ENCODE measurements at places on chromosomes 1 and 21. TPM values are rescaled to one million over a fixed set of nuclear protein-coding genes. Genes with fewer than 3 reads are reported as not detected.

The FCRL1 gene
- 0.19 TPM for polyA plus RNA-seq

The RAB4A gene
- 33.7 TPM for polyA plus RNA-seq

The C8B gene
- polyA plus RNA-seq: not detected

The UBE2U gene
- not detected for polyA plus RNA-seq

The TSACC gene
- polyA plus RNA-seq: 1.6 TPM

The F5 gene
- 0.13 TPM for polyA plus RNA-seq

The PAPPA2 gene
- not detected for polyA plus RNA-seq

The LCE2A gene
- polyA plus RNA-seq: not detected

The ARHGEF16 gene
- not detected for polyA plus RNA-seq

The PCBP3 gene
- 0.09 TPM for polyA plus RNA-seq

The KRTAP21-2 gene
- polyA plus RNA-seq: not detected

The NPPA gene
- 0.31 TPM for polyA plus RNA-seq

The EXO1 gene
- 43.0 TPM for polyA plus RNA-seq

The DMBX1 gene
- not detected for polyA plus RNA-seq

The NEK7 gene
- 3.6 TPM for polyA plus RNA-seq

The SLC44A3 gene
- not detected for polyA plus RNA-seq

The MYBPH gene
- polyA plus RNA-seq: 0.14 TPM

The TMPRSS3 gene
- 0.59 TPM for polyA plus RNA-seq

The RGS18 gene
- polyA plus RNA-seq: not detected

The ASCL5 gene
- polyA plus RNA-seq: not detected

The DPH5 gene
- 59.5 TPM for polyA plus RNA-seq

The KRTAP10-10 gene
- polyA plus RNA-seq: not detected

The TMEM9 gene
- polyA plus RNA-seq: 20.1 TPM

The PIK3R3 gene
- polyA plus RNA-seq: 22.5 TPM

The GBP4 gene
- 3.0 TPM for polyA plus RNA-seq

The PIP5K1A gene
- polyA plus RNA-seq: 25.6 TPM

The TMEM269 gene
- polyA plus RNA-seq: not detected

The ALX3 gene
- not detected for polyA plus RNA-seq

The KCNK2 gene
- polyA plus RNA-seq: not detected

The TNNI3K gene
- 0.29 TPM for polyA plus RNA-seq

The CD101 gene
- 0.56 TPM for polyA plus RNA-seq

The RGS16 gene
- polyA plus RNA-seq: 55.6 TPM

The GPR3 gene
- 0.96 TPM for polyA plus RNA-seq

Data from GM12878 (cell line).